Amygdala (tissue), 56 donors: ENCODE measurements at places on chromosomes 1 and 21.

GRCh38 chr1:223670458-223671159 lies 5.1 kb upstream of the CAPN8 start:
- DNase-seq = no peak

- DNase-seq = no peak
Measured at GRCh38 chr1:204471687-204472086, 22.9 kb downstream of the PIK3C2B start.

- DNase-seq = no peak
Measured at GRCh38 chr1:208654241-208654640, 410.1 kb upstream of the PLXNA2 start.

DNA sequence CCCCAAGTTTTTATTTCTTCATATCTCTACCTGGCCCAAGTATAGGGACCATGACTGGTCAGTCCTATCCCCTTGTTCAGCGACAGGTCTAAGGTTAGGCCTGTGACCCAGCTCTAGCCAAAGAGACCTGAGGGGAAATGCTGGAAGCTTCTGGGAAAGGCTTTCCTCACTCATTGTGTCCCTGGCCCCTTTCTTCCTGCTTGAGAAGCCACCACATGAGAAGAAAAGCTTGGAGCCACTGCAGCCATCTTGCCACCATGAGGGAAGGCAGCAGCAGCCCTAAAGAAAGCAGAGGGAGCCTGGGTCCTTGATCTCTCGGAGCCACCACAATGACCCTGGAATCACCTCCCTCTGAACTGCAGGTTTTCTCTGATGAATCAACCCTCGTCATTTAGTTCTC lies 43.4 kb downstream of the ATF3 start:
- no peak for DNase-seq

GRCh38 chr1:156497743-156498431 lies 2.7 kb downstream of the MEF2D start:
- DNase-seq = no peak

DNA sequence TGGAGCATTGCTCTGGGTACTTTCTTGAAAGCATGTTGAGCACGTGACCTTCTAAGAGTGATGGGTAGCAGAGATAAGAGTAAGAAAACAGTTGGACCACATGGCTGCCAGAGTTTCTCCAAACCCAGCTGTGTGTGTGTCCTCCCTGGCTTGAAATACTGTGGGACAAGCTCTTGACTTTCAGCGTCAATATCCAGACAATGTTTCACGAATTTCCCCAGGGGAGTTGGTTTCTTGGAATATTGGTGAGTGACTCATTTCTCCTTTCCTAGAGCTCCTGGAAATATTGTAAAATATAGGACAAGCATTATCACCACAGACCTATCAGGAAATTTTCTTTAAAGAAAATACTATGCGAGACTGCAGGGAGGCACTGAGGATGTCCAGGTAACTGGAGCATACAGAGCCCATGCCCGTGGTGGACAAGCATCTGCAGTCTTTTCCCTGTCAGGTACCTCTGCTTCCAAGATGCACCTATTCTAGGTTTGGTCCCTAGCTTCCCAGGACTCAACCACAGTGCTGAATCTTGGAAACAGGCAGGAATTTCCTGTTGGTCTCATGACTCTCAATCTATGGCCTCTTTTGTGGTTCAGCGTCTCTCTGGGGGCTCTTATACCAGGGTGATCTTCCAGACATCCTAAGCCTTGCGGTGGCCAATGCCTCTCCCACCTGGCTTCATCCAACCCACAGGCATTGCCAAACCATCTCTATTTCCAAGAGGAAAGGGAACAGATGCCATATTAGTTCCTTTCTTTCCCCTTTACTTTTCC lies 67.4 kb downstream of the KCNJ6 start:
- DNase-seq = no peak

DNA sequence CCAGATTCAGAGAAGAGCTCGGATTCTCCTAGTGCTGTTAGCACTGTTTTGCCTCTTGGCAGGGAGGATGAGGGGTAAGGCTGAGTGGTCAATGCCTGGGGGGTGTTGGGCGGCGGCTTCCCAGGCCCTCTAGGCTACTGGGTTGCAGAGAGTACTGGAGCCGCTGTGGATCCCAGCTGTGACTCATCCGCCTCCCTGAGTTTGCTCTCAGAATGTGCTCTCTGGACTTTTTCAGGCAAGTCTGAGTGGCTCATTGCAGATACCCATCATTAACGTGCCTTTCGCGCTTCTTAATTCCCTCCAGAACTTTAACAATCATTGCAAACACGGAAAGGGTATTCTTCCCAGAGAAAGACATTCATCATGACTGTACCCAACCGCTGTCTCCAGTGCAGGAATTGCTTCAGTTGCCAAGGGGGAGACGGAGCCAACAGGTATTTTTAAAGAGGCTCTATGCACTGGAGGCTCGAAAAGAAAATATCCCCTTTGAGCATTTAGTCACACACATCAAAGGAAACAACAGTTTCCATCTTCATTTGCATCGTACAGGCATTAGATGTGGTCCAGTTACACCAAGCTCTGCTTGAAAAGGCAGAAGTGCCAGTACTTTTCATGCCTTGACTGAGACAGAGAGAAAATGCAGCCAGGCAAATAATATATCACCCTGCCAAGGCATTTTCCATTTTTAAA lies 14.4 kb upstream of the CAMTA1 start:
- no peak for DNase-seq

DNA sequence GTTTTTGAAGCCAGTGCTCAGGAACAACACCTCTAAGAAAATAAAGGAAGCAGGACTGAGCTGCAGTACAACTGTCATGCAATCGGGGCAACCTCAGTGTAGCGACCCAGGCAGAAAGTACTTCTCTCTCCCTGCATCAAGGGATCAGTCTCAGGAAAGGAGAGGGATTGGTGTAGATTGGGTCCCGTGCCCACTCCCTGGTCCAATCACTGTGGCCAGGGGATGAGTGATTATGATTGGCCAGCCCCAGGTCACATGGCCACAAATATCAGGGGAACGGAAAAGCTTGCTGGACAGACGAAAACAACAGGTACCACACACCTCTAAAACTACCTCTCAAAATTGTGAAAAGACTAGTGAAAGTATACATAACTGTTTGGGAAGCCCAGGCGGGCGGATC lies 136.2 kb upstream of the F3 start:
- DNase-seq = no peak

- no peak for DNase-seq
Measured at GRCh38 chr1:59593798-59594790, 220.7 kb upstream of the HOOK1 start.

DNA sequence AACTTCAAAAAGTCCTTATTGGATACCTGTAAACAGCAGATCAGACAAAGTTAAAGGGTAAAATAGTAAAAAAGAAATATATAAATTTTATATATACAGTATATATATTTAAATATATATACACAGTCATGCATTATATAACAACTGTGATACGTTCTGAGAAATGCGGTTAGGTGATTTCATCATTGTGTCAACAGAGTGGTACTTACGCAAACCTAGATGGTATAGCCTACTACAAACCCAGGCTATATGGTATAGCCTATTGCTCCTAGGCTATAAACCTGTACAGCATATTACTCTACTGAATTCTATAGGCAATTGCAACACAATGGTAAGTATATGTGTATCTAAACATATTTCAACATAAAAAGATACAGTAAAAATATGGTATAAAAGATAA lies 222.7 kb downstream of the NUF2 start:
- no peak for DNase-seq

- DNase-seq = no peak
Measured at GRCh38 chr21:42518215-42518614, 4.6 kb downstream of the SLC37A1 start.

GRCh38 chr1:211635597-211636205 lies 39.7 kb downstream of the NEK2 start:
- DNase-seq = no peak

- DNase-seq = no peak
Measured at GRCh38 chr1:41661428-41662060, 177.1 kb upstream of the EDN2 start.

- no peak for DNase-seq
Measured at GRCh38 chr1:191729742-191730141, 428.5 kb upstream of the RGS18 start.

GRCh38 chr1:222716393-222716792 lies 4.0 kb downstream of the BROX start:
- DNase-seq = no peak

- DNase-seq = no peak
Measured at GRCh38 chr1:214739621-214740238, 136.7 kb downstream of the CENPF start.

- DNase-seq = no peak
Measured at GRCh38 chr1:212301580-212301979, 16.4 kb downstream of the PPP2R5A start.

GRCh38 chr1:10866321-10867093 lies 70.1 kb upstream of the CASZ1 start:
- no peak for DNase-seq

DNA sequence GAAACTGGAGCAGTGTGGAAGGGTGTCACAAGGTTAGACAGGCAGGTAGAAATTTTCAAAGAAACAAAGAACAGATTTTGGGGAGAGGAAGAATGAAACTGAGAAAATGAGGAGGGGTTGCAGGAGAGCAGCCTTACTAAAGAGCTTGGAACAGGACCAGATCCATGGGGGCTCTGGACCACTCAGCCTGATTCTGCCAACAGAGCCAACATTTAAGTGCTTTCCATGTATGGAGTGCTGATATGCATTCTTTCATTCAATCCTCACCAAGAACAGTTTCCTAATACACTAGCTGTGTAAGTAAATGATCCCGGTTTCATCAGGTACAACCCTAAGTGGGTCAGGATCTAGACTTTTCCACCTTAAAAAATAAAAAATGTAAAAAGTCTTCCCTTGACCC lies 16.2 kb downstream of the LPGAT1 start:
- DNase-seq = no peak

- no peak for DNase-seq
Measured at GRCh38 chr21:35024071-35024420, 25.1 kb downstream of the RUNX1 start.

GRCh38 chr1:91731815-91732214 lies 154.1 kb downstream of the TGFBR3 start:
- no peak for DNase-seq
